ENCODE measurements at places on chromosomes 6 and 20. TPM values are rescaled to one million over a fixed set of nuclear protein-coding genes. Genes with fewer than 3 reads are reported as not detected.

OPRL1 gene
- 34.0 TPM for total RNA-seq

TGM3 gene
- total RNA-seq, result not detected

TSHZ2 gene
- total RNA-seq, result 0.11 TPM

PAX1 gene
- total RNA-seq, result not detected
